ENCODE measurements at places on chromosomes 11 and 22.
A peak's percentile ranks its signal among the peaks of the same experiment; 100 is the strongest.

GRCh38 chr11:2752923-2753322, 53.1 kb upstream of the KCNQ1OT1 start:
- no peak for DNase-seq

DNA sequence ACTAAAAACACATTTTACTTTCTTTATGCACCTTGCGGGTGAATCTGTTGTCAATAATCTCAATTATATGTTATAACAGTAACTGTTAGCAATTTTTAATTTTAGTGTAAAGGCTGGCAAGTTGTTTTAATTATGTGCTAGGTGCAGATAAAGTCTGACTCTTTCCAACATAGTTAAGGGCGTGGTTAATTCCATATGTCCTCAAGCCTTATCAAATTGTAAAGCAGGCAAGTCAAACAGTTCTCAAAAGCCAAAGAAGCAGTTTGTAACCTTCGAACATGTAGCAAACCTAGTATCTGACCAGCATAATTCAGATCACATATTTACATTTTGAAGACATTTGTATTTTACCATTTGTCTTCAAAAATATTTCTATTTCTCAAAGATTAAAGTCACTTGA, 29.2 kb downstream of the METTL15 start:
- no peak for DNase-seq

DNA sequence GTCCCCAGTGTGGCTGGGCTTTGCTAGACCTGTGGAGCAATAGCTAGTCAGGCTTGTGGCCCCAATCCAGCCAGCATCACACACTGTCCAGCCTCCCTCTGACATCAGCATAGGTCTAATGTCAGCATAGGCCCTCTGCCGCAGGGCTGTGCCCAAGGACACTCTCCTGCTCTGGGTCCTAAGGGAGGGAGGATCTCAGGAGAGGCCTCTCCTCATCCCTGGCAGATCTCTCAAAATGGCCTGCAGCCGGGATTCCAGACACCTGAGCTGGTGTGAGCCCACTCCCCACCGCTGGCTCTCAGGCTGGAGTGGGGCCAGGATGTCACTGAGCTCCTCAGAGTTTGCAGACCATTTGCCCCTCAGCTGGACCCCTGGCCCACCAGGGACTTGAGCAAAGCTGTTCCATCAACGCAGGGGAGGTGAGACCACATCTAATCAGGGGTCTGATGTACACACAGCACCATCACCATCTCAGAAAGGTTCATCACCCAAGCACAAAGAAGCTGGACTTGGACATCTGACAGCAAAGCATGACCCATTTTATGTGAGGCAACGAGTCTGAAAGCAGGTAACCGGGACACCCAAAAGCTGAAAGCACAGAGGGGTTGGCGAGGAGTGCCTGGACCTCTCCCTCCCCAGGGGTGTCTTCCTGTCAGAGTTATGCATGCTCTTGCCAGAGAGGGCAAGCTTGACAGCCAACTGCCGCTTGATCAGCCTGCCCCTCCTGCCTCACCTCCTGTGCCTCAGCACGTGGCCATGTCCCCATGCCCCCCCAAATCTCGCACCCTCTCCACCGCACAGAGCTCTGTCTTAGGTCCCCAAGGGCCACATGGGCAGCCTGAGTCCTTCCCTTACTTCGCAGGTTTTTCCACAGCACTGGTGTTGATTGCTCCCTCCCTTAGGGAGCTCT, 69.7 kb upstream of the SEPTIN5 start:
- no peak for DNase-seq

DNA sequence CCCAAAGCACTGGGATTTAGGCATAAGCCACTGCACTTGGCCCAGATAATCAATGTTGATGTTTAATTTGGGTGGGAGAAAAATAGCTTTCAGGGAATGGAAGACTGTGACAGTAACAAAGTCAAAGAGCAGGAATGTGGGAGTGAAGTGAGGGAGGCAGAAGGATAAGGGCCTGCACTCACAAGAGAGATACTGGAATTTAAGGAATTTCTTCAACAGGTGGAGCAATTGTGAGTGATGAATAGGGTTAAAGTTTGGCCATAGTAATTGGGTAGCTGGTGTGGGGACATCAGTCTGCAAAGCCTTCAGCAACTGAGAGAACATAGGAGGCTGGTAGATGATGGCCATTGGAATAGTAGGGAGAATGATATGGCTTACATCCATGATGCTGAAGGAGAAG, 8.6 kb upstream of the APBB1 start:
- DNase-seq, result no peak

DNA sequence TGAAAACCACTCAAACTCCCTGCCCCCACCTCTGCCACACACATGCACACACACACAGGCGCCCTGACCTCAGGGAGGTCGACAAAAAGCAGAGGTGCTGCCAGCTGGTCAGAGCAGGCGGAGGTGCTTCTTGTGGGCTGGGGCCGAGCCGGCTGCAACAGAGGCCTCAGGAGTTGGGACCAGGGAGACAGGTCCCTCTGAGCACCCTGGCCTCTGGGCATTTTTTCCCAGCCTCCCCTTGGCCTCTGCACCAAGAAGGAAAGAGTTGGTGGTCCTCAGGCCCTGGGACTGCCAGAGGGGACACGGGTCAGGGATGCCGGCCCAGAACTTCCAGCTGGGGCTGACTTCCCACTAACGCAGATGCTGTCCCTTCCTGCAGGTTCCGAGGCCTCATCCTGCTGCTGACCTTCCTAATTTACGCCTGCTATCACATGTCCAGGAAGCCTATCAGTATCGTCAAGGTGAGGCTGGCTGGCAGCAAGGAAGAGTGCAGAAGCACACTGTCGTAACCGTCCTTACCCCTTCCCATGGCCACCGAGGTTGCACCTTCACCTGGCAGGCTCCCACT, 13.4 kb downstream of the SLC37A2 start:
- DNase-seq, result no peak

DNA sequence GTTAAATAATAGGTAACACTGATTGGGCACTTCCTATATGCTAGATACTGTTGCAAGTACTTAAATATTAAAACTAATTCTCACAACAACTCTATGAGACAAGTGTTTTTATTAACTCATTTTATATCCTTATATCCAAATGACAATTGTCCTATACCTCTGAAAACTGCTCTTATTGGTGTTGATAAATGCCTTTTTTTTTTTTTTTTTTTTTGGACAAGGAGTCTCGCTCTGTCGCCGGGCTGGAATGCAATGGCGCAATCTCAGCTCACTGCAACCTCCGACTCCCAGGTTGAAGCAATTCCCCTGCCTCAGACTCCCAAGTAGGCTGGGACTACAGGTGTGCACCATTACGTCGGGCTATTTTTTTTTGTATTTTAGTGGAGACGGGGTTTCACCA, 41.6 kb downstream of the MRTFA start:
- no peak for DNase-seq

DNA sequence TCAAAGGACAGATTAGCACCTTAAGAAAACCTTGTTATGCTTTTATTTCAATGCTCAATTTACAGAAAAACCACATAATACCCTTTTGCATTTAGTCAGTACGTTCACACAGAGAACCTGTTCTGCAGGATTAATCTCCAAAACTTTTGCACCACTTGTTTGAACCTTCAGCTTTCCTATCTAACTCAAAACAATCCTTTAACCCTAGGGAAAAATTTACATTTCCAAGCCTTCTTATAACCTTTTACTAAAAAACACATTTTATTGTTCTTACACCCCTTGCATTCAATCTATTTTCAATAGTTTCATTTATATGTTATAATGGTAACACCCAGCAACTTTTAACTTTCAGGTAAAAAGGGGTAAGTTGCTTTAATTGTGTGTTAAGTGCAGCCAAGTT, 952.5 kb upstream of the CNTN5 start:
- no peak for DNase-seq

DNA sequence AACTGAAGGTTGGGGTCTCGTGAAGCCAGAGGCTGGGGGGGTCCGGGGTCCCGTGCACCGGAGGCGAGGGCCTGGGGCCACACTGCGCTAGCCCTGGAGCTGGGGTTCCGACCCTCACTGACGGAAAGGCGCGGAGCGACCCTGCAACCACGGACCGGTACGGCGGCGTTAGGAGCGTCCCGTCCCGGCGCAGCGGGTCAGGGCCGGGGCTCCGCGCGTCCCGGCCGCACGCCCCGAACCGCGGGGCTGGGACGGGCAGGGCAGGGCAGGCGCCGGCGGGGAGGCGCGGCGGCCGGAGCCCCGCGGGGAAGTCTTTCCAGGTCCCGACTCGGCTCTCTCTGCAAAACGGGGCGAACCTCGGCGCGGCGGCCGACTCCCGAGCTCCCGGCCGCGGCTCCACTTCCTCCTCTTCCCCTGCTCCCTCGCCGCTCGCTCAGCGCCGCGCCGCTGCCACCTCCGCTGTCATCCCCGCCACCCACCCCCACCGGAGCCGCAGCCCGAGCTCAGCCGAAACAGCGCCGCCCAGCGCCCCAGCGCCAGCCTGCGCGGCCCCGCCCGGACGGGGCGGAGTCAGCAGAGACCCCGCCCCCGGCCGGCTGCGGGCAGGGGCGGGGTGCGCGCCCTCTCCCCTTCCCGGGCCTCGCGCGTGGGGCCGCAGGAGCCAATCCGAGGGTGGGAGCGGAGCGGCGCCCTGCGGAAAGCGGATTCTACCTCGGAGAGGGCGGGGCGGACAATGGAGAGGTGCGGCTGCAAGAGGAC, at the start of gene GDPD5:
GDPD5 (minus strand) TSS at position 509 of the 759 bp plus-strand sequence. CDS start 48,206 bp downstream, outside the sequence.
- DNase-seq, result peak; percentile 93

DNA sequence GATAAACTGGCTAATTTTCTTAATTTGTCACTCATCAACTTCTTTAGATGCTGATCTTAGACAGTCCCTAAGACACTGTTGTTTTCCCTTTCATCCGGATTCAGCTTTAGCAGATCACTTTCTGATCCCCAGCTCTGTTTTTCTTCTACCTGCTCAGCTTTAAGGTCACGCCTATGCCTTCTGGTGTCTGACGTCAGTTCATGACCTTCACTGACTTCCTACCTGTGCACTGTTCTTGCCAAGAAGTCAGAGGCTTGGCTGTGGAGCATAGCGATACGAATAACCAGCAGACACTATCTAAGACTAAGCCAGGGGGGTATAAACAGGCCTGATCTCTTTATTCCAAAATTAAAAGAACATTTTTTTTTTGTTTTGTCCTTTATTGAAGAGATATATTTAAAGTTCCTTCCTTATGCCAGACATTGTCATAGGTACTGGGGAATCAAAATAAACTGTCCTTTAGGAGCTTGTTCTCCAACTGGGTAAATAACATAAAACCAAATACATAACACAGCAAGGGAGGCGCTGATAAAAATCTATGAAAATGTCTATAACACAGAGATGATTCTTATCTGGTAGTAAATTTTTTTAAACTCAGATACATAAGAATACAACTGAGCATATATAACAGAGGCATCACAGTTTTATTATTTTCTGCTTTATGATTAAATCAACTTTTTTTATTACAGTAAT, 352.2 kb upstream of the CTSC start:
- no peak for DNase-seq

- no peak for DNase-seq
Measured at GRCh38 chr11:119307974-119308373, 9.0 kb downstream of the MCAM start.

- no peak for DNase-seq
Measured at GRCh38 chr11:86442827-86443226, 68.1 kb downstream of the CCDC81 start.

GRCh38 chr22:29342177-29342576, 26.7 kb upstream of the RASL10A start:
- no peak for DNase-seq

- peak; percentile 23 for DNase-seq
Measured at GRCh38 chr11:14370496-14370895, 11.5 kb upstream of the RRAS2 start.

- DNase-seq, result no peak
Measured at GRCh38 chr11:15202626-15203025, 87.9 kb downstream of the INSC start.

DNA sequence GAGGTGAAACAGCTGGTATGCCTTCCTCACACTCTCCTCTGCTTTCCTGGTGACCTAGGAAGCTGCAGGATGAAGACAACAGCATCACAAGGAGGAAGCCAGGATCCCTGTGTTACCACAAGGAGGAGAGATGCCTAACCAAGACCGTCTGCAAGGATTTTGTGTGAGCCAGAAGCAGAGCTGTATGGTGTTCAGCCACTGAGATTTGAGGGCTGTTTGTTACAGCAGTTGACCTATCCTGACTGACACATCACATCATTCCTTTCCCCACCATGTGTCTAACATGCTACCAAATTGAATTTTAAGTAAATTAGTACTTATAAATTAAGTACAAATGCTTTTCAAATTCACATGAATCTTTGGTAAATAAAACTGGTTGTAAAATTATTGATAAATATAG, 8.9 kb upstream of the CHKA start:
- DNase-seq, result no peak

DNA sequence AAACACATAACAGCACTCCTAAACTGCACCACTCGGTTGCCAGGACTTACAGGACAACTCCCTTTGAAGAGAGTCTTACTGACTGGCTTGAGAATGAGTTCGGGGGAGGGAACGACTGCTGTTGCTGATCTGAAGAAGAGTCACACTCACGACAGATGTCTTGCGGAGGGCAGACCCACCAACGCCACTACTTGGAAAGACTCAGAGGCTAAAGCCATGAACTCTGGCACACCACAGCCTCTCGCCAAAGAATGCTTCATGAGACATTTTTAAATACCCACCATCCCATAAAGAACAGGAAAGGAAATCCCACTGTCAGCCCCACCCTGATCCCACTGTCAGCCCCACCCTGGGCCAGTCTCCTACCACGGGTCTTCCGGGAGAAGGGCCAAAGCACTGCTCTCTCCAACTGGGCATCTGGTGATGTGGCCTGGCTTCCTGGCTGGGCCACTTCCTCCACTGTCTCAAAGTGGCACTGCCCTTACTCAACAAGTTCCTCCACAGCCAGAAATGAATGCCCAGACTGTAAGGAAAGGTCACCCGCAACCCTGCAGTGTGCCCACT, 73.6 kb downstream of the MICAL3 start:
- DNase-seq, result no peak

DNA sequence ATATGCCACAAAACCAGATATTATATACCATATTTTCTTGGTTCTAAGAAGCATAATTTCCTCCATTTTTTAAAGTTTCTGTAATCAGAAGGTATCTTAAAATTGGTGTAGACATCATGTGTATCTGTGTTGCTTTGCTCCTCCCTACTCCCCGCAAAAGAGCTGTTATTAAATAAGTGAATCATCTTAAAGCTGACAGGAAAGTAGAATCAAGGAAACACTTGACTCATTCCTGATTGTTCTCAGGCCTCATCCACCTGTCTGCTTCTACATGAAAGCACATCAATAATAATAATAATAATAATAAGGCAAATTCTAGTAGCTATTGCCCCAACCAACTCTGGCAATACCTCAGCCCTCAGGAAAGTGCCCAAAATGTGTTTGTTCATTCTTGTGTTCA, 26.2 kb upstream of the GUCY1A2 start:
- DNase-seq, result no peak

GRCh38 chr11:79670882-79671281, 230.1 kb upstream of the TENM4 start:
- no peak for DNase-seq

- DNase-seq, result no peak
Measured at GRCh38 chr11:30091737-30092136, 74.9 kb upstream of the KCNA4 start.

- no peak for DNase-seq
Measured at GRCh38 chr22:50437511-50438304, 37.1 kb downstream of the SBF1 start.

DNA sequence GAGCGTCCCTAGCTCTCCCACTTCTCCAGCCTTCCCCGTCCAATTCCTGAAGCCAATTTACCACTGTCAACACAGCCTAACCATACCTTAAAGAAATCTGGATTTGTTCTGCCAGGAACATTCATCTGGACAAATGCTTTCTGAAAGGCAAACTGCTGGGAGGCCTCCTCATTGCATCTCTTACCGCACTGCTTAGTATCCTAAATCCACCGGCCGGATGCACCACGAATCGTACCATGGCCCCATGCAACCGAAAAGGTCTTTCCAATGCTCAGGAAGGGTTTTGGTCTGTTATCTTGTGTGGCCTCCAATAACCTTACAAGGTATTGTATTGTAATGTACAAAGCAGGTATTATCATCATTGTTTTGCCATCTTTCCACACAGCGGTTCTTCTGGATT, 57.6 kb downstream of the MYH9 start:
- no peak for DNase-seq
